ENCODE measurements at places on chromosomes 2 and 18. TPM values are rescaled to one million over a fixed set of nuclear protein-coding genes. Genes with fewer than 3 reads are reported as not detected.

The FABP1 gene
- total RNA-seq: not detected

- no peak overlapping the region for H3K4me3 ChIP-seq
- no peaks in the 10 kb centered on the region for H3K27me3 ChIP-seq
- no peaks in the 10 kb centered on the region for H3K36me3 ChIP-seq
- DNase-seq: no peak
- no peak overlapping the region for H3K27ac ChIP-seq
These were observed 90.7 kb downstream of the WDPCP start for GRCh38 chr2:63497576-63497975.

DNA sequence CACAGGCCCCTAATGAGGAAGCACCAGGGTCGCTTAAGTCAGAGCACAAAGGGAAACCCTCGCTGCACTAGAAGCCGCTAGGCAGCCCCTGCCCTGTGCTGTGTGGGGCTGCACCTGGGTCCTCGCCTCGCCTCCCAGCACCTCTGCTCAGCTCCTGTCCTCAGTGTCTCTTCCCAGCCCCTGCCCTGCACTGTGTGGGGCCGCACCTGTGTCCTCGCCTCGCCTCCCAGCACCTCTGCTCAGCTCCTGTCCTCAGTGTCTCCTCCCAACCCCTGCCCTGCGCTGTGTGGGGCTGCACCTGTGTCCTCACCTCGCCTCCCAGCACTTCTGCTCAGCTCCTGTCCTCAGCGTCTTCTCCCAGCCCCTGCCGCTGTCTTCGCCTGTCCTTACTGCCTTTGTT, 342.8 kb downstream of the EIPR1 start:
- peaks cover 4% of the 10 kb centered on the region for H3K4me1 ChIP-seq
- H3K4me3 ChIP-seq: no peak overlapping the region
- no peak for DNase-seq
- no peaks in the 10 kb centered on the region for H3K27me3 ChIP-seq
- H3K27ac ChIP-seq: no peak overlapping the region

- peaks cover 7% of the 10 kb centered on the region for H3K4me1 ChIP-seq
- no peak overlapping the region for H3K27ac ChIP-seq
- H3K4me3 ChIP-seq: no peak overlapping the region
- no peak for DNase-seq
These were observed 271.9 kb downstream of the MYT1L start for GRCh38 chr2:2059199-2059598.

The CLEC4F gene
- total RNA-seq: not detected

DNA sequence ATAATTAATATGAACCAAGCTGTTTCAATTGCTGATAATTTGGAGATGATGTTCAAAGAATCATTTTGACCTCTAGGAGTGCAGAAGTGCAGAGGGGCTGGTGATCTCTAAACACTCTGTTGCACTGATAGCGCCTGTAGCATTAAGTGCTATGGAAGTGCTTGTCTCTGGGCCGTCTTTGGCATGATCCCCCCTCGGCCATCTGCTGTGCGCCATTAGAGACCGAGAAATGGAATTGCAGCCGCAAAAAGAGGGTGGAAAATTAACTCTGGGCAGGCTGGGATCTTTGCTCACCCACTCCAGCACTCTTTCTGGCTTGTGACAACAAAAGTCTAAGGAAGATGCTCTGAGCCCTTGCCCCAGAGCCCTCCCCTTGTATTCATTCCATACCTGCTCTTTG, 23.4 kb downstream of the AKAIN1 start:
- peaks cover 34% of the 10 kb centered on the region for H3K27me3 ChIP-seq
- H3K36me3 ChIP-seq: no peaks in the 10 kb centered on the region
- H3K4me1 ChIP-seq: no peaks in the 10 kb centered on the region
- DNase-seq: no peak

- H3K4me1 ChIP-seq: peaks cover 22% of the 10 kb centered on the region
- no peak overlapping the region for H3K27ac ChIP-seq
- no peak for DNase-seq
- no peaks in the 10 kb centered on the region for H3K36me3 ChIP-seq
- no peaks in the 10 kb centered on the region for H3K27me3 ChIP-seq
- H3K4me3 ChIP-seq: no peak overlapping the region
These were observed 67.9 kb downstream of the NCAPH start for GRCh38 chr2:96403481-96403880.
